ENCODE measurements at places on chromosomes 2 and 18.

DNA sequence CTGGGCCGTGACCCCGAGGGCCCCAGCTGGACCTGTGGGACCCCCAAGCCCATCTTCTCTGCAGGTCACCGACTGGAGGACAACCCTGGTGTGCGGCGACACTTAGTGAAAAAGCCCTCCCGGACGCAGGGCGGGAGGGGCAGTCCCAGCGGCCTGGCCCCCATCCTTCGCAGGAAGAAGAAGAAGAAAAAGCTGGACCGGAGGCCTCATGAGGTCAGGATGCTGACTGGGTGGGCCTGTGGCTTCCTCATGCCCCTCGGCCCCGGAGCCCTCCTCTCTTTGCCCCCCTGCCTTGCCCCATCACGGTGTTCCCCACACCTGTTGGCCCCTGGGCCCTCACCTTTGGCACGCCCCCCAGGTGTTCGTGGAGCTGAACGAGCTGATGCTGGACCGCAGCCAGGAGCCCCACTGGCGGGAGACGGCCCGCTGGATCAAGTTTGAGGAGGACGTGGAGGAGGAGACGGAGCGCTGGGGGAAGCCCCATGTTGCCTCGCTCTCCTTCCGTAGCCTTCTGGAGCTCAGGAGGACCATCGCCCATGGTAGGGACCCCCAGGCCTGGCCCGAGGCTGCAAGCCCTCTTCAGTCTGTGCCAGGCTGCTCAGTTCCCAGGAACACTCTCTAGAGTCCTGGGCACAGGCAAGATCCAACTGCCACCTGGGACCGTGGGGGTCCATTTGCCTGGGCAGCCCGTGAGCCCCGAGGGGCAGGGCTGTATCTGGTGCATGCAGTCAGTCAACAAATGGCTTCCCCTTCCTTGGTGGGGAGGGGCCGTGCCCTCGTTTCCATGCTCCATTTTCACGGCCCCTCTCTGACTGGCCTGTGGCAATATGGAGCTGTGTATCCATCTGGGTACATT is 4.7 kb downstream of the SLC4A3 start:
- no peak for DNase-seq

DNA sequence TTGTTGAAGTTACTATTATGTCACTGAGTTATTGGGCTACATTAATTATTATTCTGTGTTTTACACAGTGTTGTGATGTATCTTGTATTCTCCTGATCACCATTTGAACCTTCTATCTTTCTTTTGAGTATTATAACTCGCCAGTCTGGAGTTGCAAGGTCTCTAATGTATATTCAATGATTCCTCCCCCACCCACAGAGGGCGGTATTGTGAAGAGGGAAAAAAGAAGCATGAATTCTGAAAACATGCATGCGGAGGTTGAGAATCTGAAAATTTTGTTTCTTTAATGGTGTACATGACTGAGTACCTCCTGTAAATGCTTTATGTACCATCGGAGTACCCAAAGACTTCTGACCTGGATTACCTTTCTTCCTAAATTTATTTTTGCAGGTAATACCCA is 266.6 kb downstream of the NR4A2 start:
- no peak for DNase-seq

DNA sequence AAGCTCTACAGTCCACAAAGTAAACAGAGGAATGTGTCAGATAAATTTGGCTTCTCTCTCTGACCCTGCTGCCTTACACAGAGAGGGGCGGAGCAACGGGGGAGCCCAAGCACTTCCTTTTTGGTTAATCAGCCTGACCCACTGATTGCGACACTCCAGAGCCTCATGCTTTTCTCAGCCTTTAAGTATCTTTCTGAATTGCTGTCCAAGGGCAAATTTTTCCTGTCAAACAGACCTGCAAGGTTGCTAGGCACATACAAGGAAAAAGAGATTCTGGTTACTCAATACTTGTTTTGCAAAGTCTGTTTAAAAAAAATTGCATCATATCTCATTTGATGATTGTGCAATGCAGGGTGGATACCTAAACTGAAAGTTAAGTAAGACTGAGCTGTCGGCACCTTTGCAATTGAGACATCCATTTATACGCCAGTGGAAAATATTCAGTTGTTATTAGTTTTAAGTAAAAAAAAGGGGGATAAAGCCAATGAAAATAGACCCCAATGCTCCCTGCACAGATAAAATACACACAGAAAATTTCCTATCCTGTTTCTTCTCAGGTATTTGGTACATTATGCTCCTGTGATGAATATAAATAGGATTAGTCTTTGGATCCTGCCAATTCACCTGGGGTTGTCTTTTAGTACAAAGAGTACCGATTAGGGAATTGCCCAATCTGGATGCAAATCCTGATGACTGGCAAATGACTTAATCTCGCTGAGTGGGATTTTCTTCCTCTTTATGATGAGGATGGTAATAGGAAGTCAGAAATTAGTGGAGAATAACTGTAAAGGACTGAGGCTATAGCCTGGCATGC is 260.2 kb upstream of the TRIB2 start:
- peak; percentile 99 for DNase-seq

DNA sequence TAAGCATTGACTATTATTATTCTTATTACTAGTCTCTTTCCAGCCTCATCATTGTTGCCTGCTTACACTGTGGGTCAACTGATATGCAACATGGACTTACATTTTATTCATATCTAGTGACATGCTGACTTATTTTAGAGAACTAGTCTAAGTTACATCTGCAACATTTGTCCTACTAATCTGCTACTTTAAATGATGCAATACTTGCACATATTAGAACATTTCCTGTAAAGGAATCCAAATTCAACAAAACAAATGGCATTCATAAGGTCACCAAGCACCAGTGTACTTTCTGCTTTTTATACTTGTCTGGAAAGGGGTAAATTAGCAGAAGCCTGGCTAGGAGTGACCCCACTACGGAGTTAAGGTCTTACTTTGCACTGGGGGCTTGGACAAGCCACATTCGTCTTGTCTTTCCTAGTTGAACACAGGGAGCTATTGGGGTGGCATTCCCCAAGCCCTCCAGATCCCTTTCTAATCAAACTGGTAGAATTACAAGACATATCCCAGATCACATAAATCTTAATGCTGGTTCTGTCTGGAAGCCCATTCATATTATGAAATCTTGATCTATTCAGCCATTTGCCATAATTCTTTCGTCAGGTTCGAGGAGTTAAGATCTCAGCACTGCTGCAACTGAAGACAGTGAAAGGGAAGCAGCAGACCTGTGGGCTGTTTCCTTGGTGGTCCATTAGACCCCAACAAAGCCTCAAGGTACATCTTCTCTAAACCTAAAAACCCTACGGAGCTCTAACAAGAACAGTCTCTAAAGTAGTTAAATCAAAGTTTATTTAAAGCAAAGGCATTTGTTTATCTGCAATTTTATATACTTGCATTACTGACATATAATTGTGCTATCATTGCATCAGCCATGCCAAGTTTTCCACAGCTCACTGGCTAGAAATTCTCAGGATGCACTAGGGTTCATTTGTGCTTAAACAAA is 49.9 kb upstream of the RTN4 start:
- DNase-seq: peak; percentile 86

- DNase-seq: no peak
Observed at GRCh38 chr2:105296017-105296611, 33.4 kb downstream of the TGFBRAP1 start.

DNA sequence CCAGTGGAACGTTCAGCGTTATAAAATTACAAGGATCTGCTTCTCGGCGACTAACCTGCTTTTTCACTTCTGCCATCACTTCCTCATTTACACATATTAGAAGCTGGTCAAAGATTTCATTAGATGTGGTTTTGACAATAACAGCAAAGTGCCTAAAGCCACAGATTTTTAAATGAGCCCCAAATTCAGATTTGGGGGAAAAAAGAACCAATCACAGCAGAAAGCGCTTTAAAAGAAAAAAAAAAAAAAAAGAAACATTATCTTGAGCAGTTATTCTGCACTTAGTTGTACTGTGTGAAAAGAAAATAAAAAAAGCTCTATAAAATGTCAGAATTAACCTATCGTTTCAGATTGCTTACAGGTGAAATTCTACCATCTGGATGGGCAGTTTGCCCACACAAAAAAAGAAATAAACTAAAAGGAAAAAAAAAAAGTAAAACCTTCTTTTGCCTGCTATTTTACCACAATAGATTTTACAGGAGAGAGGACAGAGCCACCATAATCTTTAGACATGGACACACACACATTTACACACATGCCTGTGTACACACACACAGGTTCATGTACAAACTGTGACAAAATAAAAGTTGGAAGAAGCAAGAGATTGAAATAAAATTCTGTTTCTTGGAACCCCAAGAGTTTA is 167.2 kb downstream of the TCF4 start:
- DNase-seq: no peak

GRCh38 chr2:203811491-203812221 is 55.9 kb upstream of the CTLA4 start:
- peak; percentile 91 for DNase-seq

GRCh38 chr2:134432435-134432883 is 178.6 kb downstream of the MGAT5 start:
- DNase-seq: no peak
